NCI-H2227 treated with DMSO at 0.1 percent for 48 hours (cell line): ENCODE measurements at places on chromosomes 2 and 18.
A peak's percentile ranks its signal among the peaks of the same experiment; 100 is the strongest.

- DNase-seq: no peak
These were observed 55.1 kb upstream of the NETO1 start for GRCh38 chr18:72922895-72923294.

DNA sequence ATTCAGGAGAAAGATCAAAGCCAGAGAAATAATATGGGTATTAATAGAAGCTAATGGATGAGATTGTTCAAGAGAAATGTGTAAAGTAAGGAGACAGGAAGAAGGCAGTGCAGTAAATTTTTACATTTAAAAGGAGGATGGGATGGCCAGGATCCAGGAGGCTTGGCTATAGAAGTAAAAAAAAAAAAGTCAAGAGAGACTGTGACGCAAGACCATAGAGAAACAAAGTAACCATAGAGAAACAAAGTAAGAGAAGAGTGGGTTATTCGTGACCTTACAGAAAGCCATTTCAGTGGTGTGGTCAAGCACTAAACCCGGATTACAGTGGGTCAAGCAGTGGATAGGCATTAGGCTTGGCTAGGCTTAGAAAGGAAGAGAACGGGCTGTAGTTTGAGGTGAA, 10.5 kb upstream of the FAM171B start:
- DNase-seq: no peak

DNA sequence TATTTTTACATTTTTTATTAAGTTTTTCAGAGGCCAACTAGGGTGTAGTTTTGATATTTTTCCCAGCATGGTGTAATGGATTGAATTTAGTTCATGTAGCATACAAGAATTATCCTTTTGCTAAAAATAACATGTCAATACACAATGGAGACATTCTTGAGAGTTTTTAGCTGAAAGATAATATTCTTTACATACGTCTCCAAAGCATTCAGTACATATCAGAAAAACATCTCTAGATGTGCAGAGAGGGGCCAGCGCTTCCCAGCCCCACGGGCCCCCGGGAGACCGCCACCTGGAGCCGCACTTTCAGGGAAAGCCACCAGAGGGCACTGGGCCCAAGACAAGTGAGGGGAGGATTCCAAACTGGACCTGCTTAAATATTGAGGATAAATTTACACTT, 499.4 kb downstream of the GALR1 start:
- no peak for DNase-seq

DNA sequence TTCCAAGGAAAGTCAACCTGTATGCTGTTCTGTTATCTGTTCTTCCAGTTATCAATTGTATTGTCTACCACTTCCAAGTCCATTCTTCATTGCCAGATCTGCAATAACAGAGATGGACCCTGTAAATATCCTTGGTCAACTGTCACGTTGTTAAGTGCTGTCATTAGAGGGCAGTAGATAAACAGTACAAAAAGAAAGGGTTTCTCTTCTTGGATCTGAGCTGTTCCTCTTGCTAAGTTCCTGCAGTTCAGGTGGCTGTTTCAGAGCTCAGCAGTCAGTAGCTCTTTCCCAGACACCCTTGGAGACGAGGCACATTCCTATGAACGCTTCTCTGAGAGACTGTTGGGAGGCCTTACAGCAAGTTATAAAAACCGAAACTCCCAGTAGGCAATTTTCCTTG, 957.1 kb upstream of the CHAC2 start:
- DNase-seq: no peak

DNA sequence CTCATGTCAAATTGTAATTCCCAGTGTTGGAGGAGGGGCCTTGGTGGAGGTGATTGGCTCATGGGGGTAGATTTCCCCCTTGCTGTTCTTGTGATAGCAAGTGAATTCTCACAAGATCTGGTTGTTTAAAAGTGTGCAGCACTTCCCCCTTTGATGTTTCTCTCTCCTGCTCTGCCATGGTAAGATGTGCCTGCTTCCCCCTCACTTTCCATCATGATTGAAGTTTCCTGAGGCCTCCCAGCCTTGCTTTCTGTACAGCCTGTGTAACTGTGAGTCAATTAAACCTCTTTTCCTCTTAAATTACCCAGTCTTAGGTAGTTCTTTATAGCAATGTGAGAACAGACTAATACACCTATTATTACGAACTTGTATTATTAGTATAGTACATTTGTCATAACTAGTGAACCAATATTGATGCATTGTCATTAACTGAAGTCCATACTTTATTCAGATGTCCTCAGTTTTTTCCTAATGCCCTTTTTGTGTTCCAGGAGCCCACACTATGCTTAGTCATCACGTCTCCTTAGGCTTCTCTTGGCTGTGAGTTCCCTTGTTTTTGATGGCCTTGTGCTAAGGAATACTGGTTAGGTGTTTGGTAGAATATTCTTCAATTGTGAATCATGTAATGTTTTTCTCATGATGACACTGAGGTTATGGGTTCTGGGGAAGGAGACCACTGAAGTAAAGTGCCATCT, 4.5 kb upstream of the MAP3K2 start:
- no peak for DNase-seq

- peak; percentile 81 for DNase-seq
These were observed 12.7 kb upstream of the FHOD3 start for GRCh38 chr18:36284671-36285295.
